ENCODE measurements at places on chromosomes 3 and 15.

DNA sequence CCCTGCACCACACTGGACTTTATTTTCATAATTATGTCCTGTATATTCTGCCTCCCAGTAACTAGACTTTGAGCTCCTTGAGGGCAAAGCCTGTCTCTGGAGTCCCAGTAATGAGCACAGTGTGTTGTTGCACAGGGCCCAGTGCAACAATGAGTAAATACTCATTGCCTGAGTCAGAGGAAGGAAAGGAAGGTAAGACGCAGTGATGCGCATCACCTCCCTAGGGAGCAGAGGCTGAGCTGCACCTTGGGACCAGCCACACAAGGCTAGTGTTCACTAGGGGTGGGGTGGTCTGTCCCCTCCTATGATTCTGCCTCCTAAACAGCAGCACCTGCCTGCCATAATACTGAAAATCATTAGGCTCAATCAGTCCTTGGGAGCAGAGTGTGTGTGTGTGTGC, 86.6 kb upstream of the ADAMTSL3 start:
- no peak for DNase-seq

DNA sequence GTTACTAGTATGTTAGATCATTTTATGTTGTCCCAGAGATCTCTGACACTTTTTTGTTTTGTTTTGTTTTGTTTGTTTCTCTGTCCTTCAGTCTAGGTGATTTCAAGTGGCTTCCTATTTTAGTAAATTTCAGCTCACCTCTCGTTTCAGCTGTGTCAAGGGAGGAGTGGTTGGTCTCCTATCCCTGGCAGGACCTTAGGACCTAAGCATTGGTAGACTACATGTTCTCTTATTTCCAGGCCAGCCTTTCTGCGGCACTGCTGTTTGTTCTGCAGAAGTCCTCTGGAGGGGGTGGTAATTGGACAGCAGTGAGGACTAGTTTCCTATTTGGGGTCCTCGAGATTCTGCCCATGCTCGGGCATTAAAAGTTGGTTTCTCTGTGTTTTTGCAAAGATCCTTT, 31.8 kb downstream of the MGA start:
- DNase-seq: no peak

- DNase-seq: no peak
These were observed 74.5 kb downstream of the NSUN3 start for GRCh38 chr3:94137377-94137776.

DNA sequence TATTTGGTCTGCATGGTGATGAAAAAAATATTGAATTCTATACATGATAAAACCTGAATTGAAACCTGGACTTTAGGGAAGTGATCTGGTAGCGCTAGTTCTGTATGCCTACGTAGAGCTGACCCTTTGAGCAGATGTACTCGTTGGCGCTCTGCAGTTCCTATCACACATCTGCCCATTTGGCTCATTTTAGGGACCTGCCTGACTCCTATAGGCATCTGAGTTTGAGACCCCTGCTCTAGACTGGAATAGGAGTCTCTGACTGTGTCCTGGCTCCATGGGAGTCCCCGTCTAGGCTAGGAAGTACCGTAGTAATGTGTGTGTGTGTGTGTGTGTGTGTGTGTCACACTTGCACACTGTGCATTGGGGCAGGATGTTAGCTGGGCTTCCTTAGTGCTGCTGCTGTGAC, 21.2 kb downstream of the STARD5 start:
- no peak for DNase-seq

GRCh38 chr3:129320825-129321487, 42.3 kb downstream of the HMCES start:
- DNase-seq: no peak

GRCh38 chr3:380801-381200, 184.2 kb downstream of the CHL1 start:
- no peak for DNase-seq

GRCh38 chr15:28260722-28261121, 61.3 kb downstream of the HERC2 start:
- DNase-seq: no peak
